ENCODE measurements at places on chromosomes 3 and 15.

DNA sequence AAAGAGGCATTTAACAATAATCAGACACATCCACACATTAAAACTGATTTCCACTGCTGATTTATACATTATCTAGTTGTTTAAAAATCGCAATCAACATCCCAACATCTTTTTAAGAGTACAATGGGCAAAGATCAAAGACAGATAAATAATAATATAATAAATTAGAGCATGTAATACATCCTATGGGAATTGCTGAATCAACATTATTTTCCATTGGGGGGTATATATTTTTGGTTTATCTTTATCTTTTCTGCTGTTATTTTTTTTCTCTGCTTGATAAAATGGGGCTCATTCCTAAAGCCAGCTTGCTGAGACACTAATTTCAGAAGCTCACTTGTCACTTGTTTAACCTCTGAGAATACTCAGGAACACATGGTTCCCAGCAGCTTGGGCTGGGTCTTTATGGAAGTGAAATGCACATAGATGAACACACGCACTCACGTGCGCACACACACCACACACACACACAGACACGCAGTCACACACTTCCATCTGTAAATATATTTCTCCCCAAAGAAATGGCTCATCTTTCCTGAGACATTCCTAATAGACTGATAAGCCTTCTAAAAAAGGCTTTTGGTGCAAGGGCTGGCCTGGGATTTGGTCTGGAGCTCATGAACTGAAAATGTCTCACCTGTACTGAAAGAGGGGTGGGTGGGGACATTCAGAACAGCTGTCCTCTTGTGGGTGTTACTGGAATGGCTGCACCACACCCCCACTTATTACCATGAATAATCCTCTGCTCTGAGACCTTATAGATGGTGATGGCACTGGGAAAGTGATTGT is 3.5 kb upstream of the PPIB start:
- no peak for DNase-seq

DNA sequence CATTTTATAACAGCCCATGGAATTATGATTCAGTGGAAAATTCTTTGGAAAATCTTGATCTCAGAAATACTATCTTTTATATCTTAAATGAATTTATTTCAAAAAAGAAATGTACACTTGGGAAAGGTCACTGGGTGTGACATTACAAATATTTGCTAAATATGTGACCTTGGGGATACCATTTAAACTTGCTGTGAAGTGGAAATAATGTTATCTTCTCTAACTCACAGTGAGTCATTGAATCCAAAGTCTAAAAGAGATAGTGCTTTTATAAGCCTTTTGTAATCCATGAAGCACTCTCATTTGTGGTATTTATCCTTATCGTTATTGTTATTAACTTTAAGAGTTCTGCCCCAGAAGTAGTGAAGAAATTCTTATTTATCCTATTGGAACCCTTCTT is 289.8 kb upstream of the SEMA6D start:
- DNase-seq = no peak

DNA sequence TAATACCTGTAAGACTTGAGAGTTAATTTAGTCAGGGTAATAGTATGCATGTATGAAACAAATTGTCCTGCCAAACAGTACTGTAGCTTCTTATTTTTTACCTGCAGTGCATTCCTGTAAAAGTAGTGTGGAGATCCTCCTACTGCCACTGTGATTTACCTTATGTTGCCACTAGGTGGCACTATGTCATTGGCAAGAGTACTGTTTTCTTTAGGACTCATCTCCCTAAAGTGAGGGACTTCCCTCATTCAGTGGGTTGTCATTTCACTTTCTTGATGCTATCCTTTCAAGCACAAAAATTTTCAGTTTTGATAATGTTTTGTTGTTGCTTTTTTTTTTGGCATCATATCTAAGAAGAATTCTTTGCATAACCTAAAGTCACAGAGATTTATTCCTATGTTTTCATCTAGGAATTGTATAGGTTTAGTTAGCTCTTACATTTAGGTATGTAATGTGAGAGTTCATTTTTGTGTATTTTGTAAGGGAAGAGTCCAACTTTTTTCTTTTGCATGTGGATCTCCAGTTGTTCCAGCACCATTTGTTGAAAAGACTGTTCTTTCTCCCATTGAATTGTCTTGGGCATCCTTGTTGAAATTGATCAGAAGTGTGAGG is 105.7 kb downstream of the AKAP13 start:
- peak; percentile 19 for DNase-seq

- no peak for DNase-seq
Observed at GRCh38 chr3:78176869-78177268, 1137.0 kb downstream of the ROBO2 start.

GRCh38 chr15:80957976-80958375 is 31.6 kb downstream of the MESD start:
- DNase-seq = no peak

GRCh38 chr3:68893600-68894239 is 38.6 kb downstream of the TAFA4 start:
- peak; percentile 3 for DNase-seq

- no peak for DNase-seq
Observed at GRCh38 chr3:133996251-133996661, 33.5 kb downstream of the SLCO2A1 start.

DNA sequence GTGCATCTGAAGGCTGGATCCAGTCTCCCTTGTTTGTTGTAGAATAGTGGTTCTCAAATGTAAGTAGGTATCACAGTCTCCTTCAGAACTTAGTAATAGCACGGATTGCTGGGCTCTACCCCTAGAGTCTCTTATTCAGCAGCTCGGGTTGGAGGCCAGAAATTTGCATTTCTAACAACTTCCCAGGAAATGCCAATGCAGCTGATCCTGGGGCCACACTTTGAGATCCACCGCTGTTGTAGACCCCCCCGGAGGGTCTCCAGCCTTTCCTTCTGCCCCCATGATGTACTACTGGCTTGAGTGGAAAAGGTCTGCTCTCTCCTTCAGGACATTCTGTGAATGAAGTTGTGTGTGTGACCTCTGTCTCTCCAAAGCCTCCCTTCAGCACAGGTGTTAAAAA is 153.8 kb upstream of the CTNNB1 start:
- DNase-seq = no peak

DNA sequence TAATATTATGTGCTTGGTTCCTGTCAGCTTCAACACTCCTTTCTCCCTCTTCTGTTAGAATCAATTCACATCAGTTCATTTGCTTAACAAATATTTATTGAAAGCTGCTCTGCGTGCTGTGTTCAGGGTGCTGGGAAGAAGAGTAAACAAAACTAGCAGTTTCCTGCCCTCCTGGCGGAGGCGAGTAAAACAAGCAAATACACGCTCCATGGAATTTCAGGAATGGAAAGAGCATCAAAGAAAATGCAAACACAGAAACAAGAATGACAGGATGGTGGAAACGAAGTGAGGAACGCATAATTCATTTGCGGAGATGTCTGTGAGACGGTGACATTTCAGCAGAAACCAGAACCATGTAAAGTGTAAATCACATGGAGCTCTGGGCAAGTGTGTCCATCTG is 49.4 kb upstream of the SPTSSB start:
- no peak for DNase-seq

GRCh38 chr3:10283638-10284037 is 9.1 kb downstream of the GHRL start:
- no peak for DNase-seq

- no peak for DNase-seq
Observed at GRCh38 chr3:166013073-166013679, 176.0 kb upstream of the BCHE start.

- DNase-seq = no peak
Observed at GRCh38 chr15:77475001-77475400, 54.3 kb downstream of the HMG20A start.

GRCh38 chr15:70200511-70201424 is 103.1 kb upstream of the TLE3 start:
- no peak for DNase-seq

DNA sequence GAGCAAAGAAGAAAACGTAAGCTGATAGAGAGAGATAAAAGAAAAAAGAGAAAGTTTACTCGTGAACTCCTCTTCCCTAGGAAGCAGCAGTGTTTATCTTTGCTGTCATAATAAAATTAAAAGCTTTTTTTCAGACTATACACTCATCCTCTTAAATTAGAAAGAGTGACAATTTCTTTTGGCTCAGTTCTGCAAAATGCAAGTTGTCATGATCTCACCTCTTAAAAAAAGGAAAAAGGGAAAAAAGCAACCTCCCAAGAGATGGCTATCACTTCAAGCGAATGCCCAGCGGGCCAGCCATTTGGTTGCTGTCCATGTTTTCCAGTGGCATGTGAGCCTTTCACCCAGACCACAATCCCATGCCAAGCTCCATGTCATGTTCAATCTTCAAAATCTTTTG is 7.0 kb upstream of the THBS1 start:
- no peak for DNase-seq

DNA sequence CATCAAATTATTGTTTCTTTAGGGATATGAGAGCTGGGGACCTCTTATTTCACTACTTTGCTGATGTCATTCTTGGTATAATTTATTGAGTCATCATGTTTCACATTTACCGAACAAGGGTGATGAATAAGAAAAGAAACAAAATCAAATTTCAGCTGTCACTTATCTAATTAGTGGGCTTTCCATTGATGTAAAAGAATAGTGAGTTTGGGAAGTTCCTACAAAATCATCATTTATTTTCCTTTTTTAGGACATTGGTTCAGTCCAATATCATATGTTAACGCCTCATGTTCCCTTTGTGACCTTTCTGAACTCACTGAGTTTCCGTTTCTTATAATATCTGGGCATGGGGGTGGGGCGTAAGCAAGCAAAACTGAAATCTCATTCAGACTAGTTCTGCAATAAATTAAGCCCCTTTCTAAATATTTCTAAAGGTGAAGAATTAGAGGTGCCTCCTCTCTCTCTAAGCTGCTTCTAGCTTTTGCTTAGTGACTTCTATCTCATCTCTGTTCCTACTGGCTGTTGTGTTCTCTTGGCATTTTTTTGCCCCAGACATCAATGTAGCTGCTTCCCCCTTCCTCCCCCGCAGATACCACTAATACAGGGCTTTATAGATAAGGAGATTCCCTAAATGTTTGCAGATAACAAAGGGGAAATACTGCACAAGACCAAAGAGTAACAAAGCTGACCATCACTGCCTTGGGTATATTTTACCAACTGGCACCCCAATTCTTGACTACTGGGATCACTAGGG is 238.0 kb upstream of the CTNNB1 start:
- DNase-seq = no peak

GRCh38 chr15:94081829-94082228 is 149.5 kb upstream of the MCTP2 start:
- no peak for DNase-seq

GRCh38 chr15:79702621-79703020 is 194.2 kb downstream of the MTHFS start:
- no peak for DNase-seq

DNA sequence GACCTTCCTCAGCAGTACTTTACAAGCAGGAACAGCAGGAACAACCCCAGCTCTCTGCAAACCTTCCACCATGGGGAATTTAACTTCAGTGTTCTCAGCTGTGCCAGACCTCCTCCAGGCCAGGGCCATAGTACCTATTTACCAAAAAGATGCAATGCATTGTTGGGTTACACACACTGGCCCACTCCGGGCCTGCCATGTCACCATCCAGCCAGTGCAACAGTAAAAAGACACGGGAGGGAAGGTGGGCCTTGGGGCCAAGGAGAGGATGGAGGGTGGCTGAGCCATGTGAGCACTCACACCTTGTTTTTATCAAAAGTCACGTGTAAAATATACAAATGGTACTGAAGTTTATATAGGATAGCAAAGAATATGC is 157.0 kb downstream of the GABRB3 start:
- no peak for DNase-seq

DNA sequence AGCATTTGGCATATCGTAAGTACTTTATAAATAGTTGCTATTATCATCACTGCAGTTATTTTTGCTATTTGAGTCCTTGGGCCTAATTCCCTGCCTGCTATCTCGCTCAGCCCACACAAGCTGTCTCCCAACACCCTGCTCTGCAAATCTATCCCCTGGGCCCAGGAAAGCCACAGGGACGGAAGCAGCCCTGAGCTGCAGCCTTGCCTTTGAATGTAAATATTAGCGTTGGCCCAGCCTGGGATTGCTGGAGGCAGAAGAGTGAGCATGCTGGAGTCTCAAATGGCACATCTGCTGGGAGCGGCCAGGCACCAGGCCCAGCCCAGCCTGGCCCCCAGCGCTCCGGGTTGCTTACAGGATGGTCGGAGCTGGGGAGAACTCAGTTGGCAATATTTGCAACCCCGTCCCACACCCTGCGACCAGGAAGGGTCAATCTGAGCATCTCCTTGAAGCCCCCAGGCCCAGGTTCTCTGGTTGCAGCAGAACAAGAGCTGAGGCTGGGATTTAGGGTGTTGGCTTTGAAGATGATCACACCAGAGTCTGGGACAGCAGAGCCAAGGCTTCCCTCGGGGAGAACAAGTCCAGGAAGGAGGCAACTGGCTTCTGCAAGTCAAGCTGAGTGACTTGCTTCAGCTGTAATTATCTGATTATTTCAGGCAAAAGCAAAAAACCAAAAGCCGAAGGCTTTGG is 529.6 kb downstream of the SHQ1 start:
- DNase-seq = no peak

DNA sequence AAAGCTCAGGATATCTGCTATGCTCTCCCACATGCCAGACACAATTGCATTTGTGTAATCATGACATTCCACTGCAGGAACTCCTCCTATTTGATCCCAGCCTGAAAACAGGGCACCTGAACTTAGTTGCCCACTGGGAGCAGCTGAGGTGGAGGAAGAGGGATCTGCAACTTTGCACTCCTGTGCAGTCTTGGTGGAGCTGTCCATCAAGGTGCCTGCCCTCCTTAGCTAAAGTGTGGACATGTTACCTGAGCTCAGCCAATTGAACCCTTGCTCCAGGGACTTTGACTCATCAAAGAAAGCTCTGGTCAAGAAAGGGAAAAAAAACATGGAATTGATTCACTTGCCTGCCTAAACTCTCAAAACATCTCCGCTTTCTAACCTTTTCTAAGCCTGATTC is 33.3 kb upstream of the TUBGCP5 start:
- DNase-seq = no peak

GRCh38 chr3:69750549-69750948 is 11.3 kb downstream of the MITF start:
- no peak for DNase-seq

- no peak for DNase-seq
Observed at GRCh38 chr3:25478211-25478757, 50.2 kb downstream of the RARB start.

- DNase-seq = no peak
Observed at GRCh38 chr3:146575636-146576035, 29.5 kb downstream of the PLSCR5 start.

- DNase-seq = no peak
Observed at GRCh38 chr15:90470453-90470852, 59.3 kb upstream of the CRTC3 start.

- no peak for DNase-seq
Observed at GRCh38 chr15:67359431-67360079, 105.0 kb downstream of the IQCH start.

DNA sequence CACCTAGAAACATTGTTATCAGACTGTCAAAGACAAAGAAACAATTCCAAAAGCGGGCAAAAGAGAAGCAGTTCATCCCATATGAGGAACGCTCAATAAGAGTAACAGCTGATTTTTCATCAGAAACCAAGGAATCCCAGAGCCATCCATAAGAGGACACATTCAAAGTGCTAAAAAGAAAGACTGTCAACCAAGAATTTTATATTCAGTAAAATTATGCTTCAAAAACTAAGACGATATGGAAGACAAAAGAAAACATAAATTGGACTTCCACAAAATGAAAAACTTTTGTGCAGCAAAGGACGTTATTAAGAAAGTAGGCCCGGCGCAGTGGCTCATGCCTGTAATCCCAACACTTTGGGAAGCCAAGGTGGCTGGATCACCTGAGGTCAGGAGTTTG is 4.0 kb downstream of the LEO1 start:
- no peak for DNase-seq

- no peak for DNase-seq
Observed at GRCh38 chr3:23100106-23100505, 103.0 kb upstream of the UBE2E2 start.

All from naive thymus-derived CD8-positive, alpha-beta T cell (primary cell).